ENCODE measurements at places on chromosomes 4 and X.
A peak's percentile ranks its signal among the peaks of the same experiment; 100 is the strongest.

DNA sequence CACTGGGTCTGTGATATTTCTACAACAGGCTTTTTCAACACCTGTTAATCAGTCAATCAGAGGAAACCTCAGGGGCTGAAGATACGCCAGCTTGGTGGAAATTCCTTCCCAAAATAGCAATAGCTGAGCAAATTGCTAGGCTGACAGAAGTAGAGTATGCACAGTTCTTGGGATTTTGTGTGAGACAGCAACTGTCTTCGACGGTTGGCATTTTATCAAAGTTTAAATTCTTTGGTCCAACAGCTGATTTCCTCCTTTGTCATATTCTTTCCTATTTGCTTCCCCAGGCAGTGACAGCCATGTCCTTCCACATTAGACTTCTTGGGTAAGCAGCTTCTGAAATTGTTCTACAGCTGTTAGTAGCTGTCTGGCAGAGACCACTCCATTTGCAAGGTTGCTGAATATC, 8.0 kb upstream of the PALLD start:
- DNase-seq = no peak

DNA sequence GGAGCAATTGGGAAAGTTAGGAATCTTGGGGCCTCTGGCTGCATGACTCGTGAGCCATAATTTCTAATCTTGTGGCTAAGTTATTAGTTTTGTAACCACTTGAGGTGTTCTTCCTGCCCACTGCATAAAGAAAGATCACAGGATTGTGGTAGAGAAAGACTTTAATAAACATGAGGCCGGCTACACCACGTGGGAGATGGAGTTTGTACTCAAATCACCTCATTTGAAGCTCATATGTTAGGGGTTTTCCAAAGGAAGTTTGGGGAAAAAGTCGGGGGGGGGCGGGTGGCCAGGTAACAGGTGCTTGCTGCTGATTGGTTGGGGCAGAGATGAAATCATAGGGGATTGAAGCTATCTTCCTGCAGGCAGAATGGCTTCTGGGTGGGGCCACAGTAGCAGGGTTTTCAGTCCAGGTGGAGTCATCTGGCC, 287.8 kb downstream of the ZNF674 start:
- peak; percentile 69 for DNase-seq

- DNase-seq = peak; percentile 34
These were observed 204.9 kb downstream of the GBA3 start for GRCh38 chr4:22897520-22898108.

GRCh38 chr4:13988353-13989305, 361.1 kb upstream of the BOD1L1 start:
- peak; percentile 9 for DNase-seq

DNA sequence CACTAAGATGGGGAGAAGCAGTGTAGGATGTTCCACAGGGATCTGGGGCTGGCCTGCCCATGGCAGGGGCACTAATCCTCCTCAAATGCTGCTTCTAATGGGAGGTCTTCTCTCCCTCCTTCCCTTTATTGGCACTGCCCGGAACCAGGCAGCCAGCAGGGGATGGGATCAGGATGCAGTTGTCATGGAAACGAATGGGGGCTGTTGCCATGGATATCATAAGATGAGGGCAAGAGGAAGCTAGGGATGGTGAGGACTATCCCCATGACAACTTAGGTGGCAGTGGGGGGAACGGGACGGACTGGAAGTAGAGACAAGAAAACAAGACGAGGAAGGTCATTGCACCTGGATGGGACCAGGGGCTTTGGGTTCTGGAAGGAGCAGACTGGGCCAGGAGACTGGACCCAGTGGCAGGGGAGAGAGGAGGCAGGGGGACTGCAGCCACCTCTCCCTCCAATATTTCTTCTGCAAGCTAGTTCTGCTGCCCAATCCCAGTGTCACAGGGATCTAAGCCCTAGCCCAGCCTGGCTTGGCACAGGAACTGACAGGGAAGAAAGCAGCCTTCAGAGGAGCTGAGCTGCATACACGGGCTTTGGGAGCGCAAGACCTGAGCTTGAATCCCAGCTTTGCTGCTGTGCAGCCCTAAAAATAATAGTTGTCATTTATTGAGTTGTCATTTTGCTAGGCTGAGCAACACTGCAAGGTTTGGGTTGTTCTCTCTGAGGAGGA, 19.0 kb downstream of the IQSEC2 start:
- peak; percentile 6 for DNase-seq

DNA sequence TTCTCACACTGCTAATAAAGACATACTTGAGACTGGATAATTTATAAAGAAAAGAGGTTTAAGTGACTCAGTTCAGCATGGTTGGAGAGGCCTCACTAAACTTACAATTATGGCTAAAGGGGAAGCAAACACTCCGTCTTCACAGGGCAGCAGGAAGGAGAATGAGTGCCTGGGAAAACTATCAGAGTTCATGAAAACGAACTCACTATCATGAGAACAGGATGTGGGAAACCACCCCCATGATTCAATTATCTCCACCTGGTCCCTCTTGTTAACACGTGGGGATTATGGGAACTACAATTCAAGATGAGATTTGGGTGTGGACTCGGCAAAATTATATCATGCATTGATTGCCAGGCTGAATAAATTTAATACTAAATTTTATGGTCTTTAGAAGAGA, 592.7 kb downstream of the GRXCR1 start:
- DNase-seq = no peak

- no peak for DNase-seq
These were observed 49.2 kb upstream of the FAM9C start for GRCh38 chrX:13093529-13094140.

DNA sequence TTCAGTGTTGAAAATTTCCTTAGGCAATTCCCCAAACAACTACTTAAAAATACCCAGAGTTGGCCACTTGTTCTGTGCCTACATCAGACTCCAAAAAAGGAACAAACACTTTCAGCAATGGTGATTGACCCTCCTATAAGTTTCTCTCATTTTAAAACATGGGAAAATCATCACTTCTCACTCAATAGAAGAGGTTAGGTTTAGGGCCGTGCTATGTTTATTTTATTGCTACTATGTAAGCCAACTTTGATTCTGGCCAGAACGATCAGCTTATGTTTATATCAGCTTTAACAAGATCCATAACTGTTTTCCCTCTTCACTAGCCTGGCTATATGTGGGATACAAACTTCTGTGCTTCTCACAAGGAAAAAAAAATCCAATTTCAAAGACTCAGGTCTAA, 133.1 kb downstream of the MTNR1A start:
- no peak for DNase-seq

DNA sequence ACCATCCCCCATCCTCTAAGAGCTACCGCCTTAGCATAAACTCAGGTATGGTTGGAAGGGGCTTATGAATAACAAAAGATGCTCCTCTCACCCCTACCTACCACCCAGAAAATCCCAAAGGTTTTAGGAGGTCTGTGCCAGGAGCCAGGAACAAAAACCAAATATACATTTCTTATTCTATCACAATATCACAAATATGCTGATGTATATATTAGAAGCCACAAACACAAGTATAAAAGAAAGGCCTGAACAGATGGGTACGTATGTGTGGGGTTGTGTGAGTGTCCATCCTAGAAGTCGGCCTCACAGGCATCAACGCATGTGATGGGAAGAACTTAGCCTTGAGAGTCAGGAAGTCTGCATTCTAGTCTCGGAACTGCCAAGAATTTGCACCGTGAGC, 8.7 kb upstream of the ANXA5 start:
- DNase-seq = no peak

- peak; percentile 80 for DNase-seq
These were observed 53.8 kb downstream of the SYNPO2 start for GRCh38 chr4:118942465-118942864.

DNA sequence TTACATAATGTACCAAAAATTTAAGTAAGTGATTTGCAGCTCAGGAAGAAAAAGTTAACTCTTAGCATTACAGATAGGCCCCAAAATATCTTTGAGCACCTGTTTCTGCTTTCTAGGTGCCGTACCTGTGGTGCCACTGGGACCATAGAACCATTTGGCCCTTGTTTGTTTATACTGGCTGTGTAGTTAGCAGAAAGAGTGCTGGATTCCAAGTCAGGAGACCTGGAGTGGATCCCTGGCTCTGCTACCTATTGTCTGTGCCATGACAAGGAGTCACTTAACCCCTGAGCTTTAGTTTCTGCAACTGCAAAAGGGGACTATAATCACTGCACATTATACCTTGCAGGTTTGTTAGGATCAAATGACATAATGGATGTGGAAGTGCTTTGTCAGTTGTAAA, 137.8 kb upstream of the GPR101 start:
- no peak for DNase-seq

- DNase-seq = peak; percentile 60
These were observed 8.1 kb downstream of the MBNL3 start for GRCh38 chrX:132480581-132481203.

GRCh38 chr4:55087913-55088260, 37.5 kb downstream of the KDR start:
- DNase-seq = no peak

- peak; percentile 91 for DNase-seq
These were observed 224.0 kb downstream of the APBB2 start for GRCh38 chr4:40990236-40990898.

- peak; percentile 23 for DNase-seq
These were observed 130.9 kb upstream of the GABRG1 start for GRCh38 chr4:46254788-46255187.

GRCh38 chr4:111066447-111066846, 443.6 kb upstream of the PITX2 start:
- no peak for DNase-seq

- DNase-seq = peak; percentile 25
These were observed 22.2 kb downstream of the IQCM start for GRCh38 chr4:149793459-149793858.

DNA sequence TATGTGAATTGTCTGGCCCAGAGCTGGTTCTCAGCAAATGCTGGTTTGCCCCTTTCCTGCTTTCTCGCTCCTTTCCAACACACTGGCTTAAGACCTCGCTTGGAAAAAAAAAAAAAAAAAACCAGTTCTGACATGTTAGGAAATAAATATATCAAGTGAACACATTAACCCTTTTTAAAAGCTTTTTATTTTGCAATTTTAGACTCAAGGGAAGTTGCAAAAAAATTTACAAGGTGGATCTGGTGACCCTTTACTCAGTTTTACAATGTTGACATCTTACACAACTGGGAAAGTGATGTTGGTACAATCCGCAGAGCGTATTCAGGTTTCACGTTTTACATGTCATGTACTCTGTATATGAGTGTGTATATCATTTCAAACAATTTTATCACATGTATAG, 100.1 kb downstream of the RTL5 start:
- DNase-seq = peak; percentile 29

- DNase-seq = no peak
These were observed 309.2 kb downstream of the BCOR start for GRCh38 chrX:39788521-39788920.

GRCh38 chr4:167111622-167112021, 122.7 kb downstream of the SPOCK3 start:
- peak; percentile 51 for DNase-seq

- DNase-seq = no peak
These were observed 56.8 kb upstream of the DCLK2 start for GRCh38 chr4:150021483-150021882.

GRCh38 chr4:15425520-15425919, 2.3 kb upstream of the C1QTNF7 start:
- DNase-seq = no peak

DNA sequence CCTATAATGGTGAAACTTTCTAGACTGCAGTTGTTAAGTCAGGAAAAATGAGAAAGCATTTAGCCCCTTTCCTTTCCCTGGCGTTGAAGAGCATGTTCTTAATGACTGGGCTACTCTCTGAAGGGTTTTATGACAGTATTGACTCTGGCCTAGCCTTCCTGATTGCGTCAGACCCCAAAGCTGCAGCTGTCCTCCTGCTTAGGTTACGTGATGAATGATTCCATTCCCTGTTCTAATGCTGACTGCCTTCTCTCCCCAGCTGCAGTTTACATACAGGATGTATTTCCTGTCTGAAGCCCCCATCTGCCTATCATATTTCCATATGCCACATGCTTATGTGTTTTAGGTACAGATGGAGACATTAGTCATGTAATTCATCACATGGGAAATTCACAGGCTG, 105.8 kb upstream of the EGFL6 start:
- peak; percentile 49 for DNase-seq

GRCh38 chrX:150616863-150617198, 48.4 kb downstream of the MTM1 start:
- no peak for DNase-seq

DNA sequence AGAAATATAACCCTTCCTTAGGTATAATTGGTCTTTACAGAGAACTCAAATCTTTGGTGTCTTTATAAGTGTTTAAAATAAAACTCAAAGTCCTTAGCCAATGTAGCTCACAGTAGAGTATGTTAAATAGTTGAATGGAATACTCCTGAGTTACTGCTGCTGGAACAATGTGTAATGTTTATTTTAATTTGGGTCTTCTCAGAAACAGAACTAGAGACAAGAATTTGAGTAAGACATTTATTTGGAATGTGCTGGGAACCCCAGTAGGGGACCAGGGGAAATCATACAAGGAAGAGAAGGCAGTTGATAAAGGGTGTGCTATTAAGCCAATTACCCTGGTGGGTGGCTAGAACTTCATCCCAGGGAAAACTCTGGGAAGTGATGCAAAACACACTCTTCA, 240.4 kb upstream of the LDB2 start:
- DNase-seq = no peak

GRCh38 chr4:111070390-111070789, 447.5 kb upstream of the PITX2 start:
- no peak for DNase-seq

GRCh38 chrX:2828344-2828958, at the start of gene GYG2:
TSS of gene GYG2 (plus strand) at chrX:2828930. CDS start at chrX:2830189, 1,259 bp downstream.
- no peak for DNase-seq

GRCh38 chr4:79048878-79049277, 109.6 kb upstream of the PAQR3 start:
- no peak for DNase-seq

DNA sequence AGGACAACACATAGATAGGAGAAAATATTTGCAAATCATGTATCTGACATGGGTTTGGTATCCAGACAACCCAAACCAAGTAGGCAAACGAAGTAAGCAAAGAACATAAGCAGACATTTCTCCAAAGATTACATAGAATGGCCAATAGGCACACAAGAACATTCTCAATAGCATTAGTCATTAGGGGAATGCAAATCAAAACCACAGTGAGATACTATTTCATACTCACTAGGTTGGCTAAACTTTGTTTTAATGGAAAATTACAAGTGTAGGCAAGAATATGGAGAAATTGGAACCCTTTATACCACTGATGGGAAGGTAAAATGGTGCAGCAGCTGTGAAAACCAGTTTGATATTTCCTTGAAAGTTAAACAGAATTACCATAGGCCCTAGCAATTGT, 74.7 kb downstream of the CHRNA9 start:
- DNase-seq = peak; percentile 50

- no peak for DNase-seq
These were observed 7.4 kb downstream of the PCDH18 start for GRCh38 chr4:137524725-137525369.

GRCh38 chr4:89836897-89837384, at the start of gene SNCA:
TSS of gene SNCA (minus strand) at chr4:89837161. CDS start at chr4:89835667, 1,494 bp downstream.
- no peak for DNase-seq

GRCh38 chrX:124805486-124805885, 459.1 kb downstream of the SH2D1A start:
- DNase-seq = no peak

GRCh38 chrX:67570839-67571238, 27.0 kb downstream of the AR start:
- no peak for DNase-seq

All from PC-3 (cell line).